Caco-2 (cell line): ENCODE measurements at places on chromosomes 6 and 20. TPM values are rescaled to one million over a fixed set of nuclear protein-coding genes. Genes with fewer than 3 reads are reported as not detected.

The BCLAF1 gene
- total RNA-seq: 178 and 182 TPM in 2 replicates

The BNIP5 gene
- 0.50 and 0.53 TPM in 2 replicates for total RNA-seq

The TMC2 gene
- not detected in 2 replicates for total RNA-seq

The GSTA1 gene
- 7.7 and 11.2 TPM in 2 replicates for total RNA-seq

The DEFB132 gene
- total RNA-seq: not detected in 2 replicates

The FAM209B gene
- not detected in 2 replicates for total RNA-seq

The MYCT1 gene
- not detected in 2 replicates for total RNA-seq

The TMEM217 gene
- total RNA-seq: 1.6 and 2.6 TPM in 2 replicates
